ENCODE measurements at places on chromosomes 4 and X.

- no peak for DNase-seq
These were observed 31.6 kb downstream of the KDM6A start for GRCh38 chrX:44904542-44905115.

DNA sequence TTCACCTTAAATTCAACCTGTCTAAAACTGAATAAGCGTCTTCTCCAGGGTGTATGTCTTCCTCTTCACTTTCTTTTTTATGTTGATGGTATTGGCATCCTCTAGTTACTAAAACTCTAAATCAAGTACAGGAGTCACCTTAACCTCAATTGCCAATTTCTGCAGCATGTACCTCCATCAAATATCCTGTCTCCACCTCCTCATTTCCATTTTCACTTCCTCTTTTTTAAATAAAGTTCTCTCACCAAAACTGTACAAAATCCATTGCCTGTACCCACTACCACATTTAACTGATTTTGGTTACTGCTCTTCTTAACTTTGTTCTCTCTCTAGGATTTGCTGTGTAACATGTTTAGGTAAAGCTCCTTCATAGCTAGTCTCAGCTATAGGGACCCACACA is 9.2 kb upstream of the NPFFR2 start:
- DNase-seq, result no peak

GRCh38 chr4:42280327-42281095 is 116.8 kb upstream of the SHISA3 start:
- no peak for DNase-seq

DNA sequence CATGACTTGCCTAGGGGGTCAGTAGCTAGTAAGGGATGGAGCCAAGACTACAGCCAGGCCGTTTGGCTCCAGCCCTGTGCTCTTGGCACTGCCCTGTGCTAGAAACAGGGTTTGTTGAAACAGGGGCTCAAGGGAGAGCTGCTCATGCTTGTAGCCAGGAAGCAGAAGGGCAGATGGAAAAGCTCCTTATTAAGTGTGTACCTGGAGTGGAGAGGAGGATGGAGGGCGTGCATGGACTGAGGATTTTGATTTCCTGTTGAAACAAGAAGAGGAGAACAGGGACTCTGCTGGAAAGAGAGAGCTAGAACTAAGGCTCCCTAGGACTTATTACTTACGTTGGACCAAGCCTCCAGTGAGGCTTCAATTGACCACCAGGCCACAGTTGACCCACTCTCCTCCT is 363.0 kb downstream of the MID1IP1 start:
- DNase-seq, result no peak

- no peak for DNase-seq
These were observed 58.9 kb downstream of the ARX start for GRCh38 chrX:24956828-24957227.

DNA sequence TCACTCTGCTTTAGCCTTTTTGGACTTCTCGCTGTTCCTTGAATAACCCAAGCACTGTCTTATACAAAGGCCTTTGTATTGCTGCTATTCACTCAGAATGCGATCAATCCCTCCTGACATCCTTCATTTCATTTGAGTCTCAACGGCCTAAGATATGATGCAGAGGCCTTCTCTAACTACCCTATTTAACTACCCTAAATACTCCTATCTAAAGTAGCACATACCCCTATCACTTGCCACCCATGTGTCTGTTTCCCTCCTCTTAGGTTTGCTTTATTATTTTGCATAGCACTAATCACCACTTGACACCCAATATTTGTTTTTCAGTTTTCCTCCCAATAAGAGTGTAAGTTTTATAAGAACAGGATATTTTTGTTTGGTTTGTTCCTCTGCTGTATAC is 42.3 kb upstream of the ACSL4 start:
- DNase-seq, result no peak

DNA sequence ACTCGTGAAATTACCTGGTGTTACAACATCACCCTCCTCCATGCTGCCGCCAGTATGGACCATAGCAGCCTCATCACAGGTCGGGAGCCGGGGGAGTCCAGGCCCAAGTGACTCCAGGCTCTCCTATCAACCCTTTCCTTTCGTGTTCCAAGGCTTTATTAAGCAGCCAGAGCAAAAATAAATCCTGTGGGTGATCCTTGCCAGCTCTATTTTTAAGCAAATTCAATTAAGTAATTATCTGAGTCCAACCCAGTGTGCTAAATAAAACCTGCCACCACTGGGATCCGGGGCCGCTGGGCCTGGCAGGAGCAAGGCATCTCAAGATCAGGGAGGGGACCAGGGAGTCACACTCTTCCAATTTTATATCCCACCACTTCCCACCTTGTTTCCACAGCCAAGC is 80.7 kb upstream of the PRPS1 start:
- DNase-seq, result no peak

- no peak for DNase-seq
These were observed 3.2 kb downstream of the MMRN1 start for GRCh38 chr4:89897867-89898266.

DNA sequence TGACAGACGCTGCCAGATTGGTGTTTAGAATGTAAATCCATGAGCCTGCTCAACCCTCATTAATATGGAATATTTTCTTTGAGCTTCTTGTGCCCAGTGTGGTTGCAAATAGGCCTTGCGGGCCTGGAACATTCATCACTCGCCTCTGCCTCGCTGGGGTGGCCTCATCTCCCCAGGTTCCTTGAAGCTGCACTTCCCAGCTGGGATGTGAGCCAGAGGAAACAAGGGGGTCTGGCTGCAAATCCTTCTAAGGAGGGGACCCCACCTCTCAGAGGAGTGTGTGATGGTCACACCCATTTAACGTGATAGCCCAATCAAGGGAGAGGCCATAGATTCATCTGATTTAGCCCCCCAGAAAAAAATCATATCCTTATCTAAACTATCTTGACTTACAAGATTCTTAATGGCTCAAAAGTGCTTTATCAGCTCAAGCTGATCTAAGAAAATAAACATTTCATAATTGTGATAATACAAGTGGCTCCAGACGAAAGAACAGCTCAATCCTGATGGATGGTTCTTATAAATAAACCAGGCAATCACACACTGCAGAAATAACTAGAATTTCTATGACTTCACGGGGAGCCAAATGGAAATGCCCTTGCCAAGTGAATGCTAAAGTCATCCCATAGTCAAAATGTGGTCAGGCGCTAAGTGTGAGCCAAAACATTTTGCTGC is 189.9 kb downstream of the PTTG2 start:
- DNase-seq, result no peak

- no peak for DNase-seq
These were observed 1.9 kb upstream of the SEPTIN6 start for GRCh38 chrX:119694601-119695534.

DNA sequence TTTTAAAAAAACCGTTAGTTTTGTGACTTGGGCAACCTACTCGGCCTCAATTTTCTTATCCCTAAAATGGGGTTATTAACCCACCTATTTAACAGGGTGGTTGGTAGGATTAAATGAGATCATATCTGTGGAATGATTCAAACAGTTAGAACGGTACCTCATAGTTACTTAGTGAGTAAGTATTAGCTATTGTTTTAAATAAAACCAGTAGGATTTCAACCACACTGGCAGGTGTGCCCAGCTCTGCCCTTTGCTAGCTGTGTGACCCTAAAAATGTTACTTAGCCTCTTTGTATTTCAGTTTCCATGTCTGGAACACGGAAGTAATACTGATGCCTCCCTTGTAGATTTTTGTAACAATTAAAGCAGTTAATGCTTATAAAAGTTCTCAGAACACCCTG is 225.8 kb upstream of the SPRY1 start:
- DNase-seq, result no peak

DNA sequence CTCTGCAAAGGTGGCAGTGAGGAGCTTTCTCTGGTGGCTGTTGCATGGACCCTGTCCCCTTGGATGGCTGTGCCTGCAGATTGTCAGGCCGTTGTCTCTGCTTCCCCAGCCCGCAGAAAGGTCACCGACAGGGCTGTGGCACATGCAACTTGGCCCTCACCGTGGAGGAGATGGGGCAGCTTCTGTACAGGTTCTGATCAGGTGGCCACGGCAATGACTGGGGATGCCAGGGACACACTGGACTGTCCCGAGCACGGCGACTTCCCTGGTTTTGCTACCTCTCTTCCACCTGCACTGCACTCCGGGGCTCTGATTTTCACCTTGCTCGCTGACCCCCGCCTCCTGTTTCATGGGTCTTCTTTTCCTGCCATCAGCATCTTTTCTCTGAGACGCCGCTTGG is 43.5 kb downstream of the DCTD start:
- no peak for DNase-seq

- DNase-seq, result no peak
These were observed 12.7 kb downstream of the MSANTD1 start for GRCh38 chr4:3261411-3262207.

DNA sequence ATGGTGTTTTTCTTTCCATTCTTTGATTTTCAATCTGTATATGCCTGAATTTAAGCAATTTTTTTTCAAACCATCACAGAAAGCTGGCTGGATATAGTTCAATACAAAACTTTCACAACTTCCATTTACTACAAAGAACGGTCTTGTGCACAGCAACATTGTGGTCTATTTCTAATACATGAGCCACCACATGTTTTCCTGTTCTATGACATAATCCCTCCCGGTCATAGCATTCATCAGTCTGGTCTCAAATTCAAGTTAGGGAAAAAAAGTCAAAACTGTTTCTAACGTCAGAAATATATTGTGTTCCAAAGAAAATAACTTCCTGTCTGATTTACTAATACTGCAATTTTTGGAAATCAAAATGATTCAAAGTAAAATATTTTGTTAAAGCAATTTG is 7.5 kb upstream of the CXCL6 start:
- no peak for DNase-seq

DNA sequence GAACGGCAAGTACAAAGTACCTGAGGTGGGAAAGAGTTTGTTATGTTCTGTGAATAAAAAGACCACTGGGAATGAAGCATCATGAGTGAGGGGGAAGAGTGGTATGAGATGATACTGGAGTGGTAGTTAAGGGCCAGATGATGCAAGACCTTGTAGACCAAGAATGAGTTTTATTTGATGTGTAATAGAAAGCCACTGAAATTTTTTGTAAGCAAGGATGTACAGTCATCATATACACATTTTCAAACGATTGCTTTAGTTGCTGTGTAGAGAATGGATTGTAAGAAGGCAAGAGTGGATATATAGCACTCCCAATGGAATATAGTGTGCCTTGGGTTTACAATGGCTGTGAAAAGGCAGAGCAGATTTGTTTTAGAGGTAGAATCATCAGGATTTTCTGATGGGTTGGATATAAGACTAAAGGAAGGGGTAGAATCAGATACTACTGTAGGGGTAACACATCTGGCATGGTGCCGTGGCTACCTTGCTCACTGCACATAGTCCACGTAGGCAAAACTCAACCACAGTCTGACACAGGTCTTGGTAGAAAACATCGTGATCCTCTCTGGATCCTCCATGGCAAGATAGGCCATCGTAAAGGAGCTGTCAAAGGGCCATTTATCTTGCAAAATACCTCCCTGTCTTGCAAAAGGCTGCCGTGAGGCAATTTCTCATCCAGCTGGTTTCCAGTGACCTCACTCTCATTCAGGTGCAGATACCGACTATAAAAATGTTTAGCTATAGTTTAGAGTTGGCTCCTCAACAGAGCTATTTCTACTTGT is 14.9 kb downstream of the TIFA start:
- no peak for DNase-seq

GRCh38 chr4:75745721-75746199 is 21.4 kb downstream of the USO1 start:
- no peak for DNase-seq

DNA sequence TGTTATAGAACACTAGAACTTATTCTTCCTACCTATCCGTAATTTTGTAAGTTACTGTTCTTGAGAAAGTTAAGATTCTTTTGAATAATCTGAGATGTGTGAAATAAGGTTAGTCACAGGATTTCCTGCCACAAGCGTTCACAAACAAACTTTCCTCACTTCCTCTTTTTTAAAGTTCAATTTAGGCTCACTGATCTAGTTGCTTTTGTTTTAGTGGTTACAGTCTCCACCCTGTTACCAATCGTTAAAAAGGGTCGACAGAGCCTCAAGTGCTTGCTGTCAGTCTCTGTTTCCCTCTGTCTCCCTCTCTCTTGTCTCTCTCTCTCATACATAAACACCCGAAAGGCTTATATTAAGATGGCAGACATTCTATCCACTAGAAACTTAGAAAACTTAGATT is 35.9 kb upstream of the STK26 start:
- no peak for DNase-seq

- no peak for DNase-seq
These were observed 77.9 kb downstream of the SLC7A11 start for GRCh38 chr4:138164208-138164607.

GRCh38 chrX:2488621-2489285 is 12.0 kb downstream of the DHRSX start:
- DNase-seq, result no peak

DNA sequence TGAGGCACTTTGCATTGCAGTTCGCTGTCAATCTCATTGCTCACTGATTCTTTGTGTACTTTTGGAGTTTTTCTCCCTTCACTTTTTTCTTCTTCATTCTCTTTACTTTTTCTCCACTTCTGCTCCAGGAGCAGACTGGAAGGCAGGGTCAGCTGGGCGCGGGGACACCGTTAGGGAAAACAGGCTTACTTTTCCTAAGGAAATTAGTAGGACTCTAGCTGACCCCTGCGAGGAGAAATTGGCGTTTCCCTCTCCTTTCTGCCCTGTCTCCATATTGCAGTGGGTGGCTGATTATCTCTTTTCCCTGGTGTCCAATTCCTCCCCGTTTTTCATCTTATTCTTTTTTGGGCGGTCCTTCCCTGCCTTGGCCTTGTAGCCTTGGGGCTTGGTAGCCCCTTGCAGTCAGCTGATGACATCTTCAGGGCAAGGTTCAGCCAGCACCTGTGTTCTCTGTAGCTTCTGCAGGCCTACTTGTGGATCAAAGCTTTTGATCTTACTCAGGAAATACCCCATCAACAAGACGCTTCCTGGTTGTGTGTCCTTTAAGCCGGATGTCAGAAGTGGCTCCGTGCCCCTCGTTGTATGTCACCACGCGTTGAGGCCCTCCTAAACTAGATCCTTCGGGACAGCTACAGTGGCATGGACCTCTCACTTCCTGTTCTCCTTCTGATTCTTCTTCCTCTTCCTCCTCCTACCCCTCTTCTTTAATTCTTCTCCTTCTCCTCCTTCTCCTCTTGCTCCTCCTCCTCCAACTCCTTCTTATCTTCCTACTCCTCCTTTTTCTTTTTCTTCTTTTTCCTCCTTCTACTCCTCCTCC is 36.1 kb downstream of the NBDY start:
- no peak for DNase-seq

- no peak for DNase-seq
These were observed 4.6 kb upstream of the GPR34 start for GRCh38 chrX:41684138-41684537.

GRCh38 chrX:150771116-150771515 is 77.9 kb downstream of the MTMR1 start:
- no peak for DNase-seq

GRCh38 chr4:73901031-73901430 is 31.8 kb downstream of the CXCL1 start:
- DNase-seq, result no peak

- DNase-seq, result no peak
These were observed 36.2 kb upstream of the DHRSX start for GRCh38 chrX:2536974-2537373.

Measured in NCI-H748 treated with DMSO at 0.1 percent for 48 hours (cell line).